ENCODE measurements at places on chromosomes 13 and 19. TPM values are rescaled to one million over a fixed set of nuclear protein-coding genes. Genes with fewer than 3 reads are reported as not detected.

The LILRA5 gene
- not detected for total RNA-seq

DNA sequence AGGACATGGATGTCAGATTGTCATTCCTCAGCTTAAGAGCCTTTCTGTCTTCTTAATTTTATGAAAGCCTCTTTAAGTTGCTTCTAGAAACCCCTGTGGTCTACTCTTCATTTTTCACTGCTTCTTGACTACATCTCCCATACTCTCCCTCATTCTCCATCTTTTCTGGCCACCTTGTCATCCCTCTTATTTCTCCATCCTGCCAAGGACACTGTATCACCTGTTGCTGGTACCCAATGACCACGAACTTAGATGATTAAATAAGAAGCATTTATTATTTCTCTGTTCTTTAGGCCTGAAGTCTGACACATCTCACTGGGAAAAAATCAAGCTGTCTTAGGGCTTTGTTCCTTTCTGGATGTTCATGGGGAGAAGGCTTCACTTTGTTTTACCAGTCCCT lies 9.2 kb downstream of the ZNF223 start:
- H3K27ac ChIP-seq: no peak overlapping the region
- peaks cover 95% of the 10 kb centered on the region for H3K36me3 ChIP-seq
- H3K27me3 ChIP-seq: no peaks in the 10 kb centered on the region

GRCh38 chr13:69474011-69474685 lies 633.5 kb upstream of the ATXN8OS start:
- no peak overlapping the region for H3K27ac ChIP-seq
- no peaks in the 10 kb centered on the region for H3K36me3 ChIP-seq
- no peak overlapping the region for H3K4me3 ChIP-seq

- no peaks in the 10 kb centered on the region for H3K36me3 ChIP-seq
- H3K4me1 ChIP-seq: no peaks in the 10 kb centered on the region
- H3K4me3 ChIP-seq: no peak overlapping the region
Measured at GRCh38 chr19:44585371-44586133, 27.8 kb upstream of the IGSF23 start.

GRCh38 chr13:41597348-41598041 lies 140.1 kb downstream of the RGCC start:
- no peaks in the 10 kb centered on the region for H3K36me3 ChIP-seq
- H3K27me3 ChIP-seq: no peaks in the 10 kb centered on the region
- H3K4me1 ChIP-seq: peaks cover 11% of the 10 kb centered on the region
- no peak overlapping the region for H3K27ac ChIP-seq
- DNase-seq: no peak
- H3K4me3 ChIP-seq: no peak overlapping the region

- H3K4me3 ChIP-seq: no peak overlapping the region
- peaks cover 17% of the 10 kb centered on the region for H3K36me3 ChIP-seq
- DNase-seq: no peak
- H3K27ac ChIP-seq: no peak overlapping the region
- no peaks in the 10 kb centered on the region for H3K4me1 ChIP-seq
- H3K27me3 ChIP-seq: peaks cover 31% of the 10 kb centered on the region
Measured at GRCh38 chr19:17869114-17869608, 2.6 kb upstream of the SLC5A5 start.
